ENCODE measurements at places on chromosomes 3 and 15.

DNA sequence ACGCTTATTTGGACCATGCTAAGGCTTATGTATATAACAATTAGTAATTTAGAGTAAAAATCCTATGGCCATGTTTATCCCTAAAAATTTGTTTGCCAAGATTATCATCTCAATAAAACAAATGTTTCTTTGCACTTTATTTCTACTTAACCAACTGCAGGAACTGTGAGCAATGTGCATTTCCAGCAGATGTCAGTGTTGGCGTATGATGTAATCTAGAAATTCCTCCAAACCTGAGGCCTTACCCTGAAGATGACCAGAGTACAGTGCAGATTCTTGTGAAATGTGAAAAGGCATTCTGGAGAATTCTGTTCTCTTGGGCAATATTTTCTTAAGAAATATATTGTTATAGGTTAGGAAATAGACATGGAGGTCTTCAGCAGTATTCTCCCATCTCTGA, 205.9 kb downstream of the MBNL1 start:
- no peak for DNase-seq

- DNase-seq, result no peak
Observed at GRCh38 chr3:175580318-175580717, 721.2 kb downstream of the NAALADL2 start.

DNA sequence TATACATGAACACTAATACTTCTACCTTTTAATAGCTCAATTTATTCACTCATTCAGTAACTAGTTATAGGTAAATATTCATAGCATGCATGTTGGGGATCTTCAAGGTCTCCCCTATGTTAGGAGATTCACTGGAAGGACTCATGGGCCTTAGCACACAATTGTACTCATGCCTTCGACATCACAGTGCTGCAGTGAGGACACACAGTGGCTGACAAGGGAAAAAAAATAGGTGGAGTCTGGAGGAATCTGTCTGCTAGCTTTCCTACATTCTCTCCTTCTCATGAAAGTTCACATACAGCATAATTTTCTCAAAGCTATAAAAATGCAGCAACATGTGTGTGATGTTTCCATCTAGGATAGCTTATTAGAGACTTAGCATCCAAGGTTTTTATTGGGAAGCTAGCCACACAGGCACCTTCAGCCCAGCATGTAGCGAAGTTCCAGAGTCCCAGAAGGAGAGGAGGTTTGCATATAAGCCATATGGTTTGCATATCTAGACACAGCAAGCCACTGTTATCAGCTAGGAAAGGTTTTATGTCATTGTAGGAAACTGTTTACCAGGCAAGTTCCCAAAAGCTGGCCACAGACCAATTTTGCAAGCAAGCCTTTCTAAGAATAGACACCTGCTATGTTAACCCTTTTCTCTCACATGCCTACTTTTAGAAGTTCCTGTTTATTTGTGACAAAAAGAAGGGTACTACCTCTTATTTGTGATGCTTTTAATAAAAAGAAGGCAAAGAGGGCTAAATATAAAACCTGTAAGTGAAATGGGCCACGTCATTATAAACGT, 46.4 kb downstream of the MORC1 start:
- no peak for DNase-seq

- DNase-seq, result no peak
Observed at GRCh38 chr3:151460774-151461450, at the start of gene IGSF10. Gene IGSF10, minus strand, starts transcription at chr3:151461061. Its CDS starts 2,352 bp downstream, at chr3:151458709.

All from stimulated activated CD8-positive, alpha-beta memory T cell treated with anti-CD3 and anti-CD28 coated beads, Interleukin-15, amount 100 ng/mL, for 1 hour (primary cell).